ENCODE measurements at places on chromosomes 7 and 10.

DNA sequence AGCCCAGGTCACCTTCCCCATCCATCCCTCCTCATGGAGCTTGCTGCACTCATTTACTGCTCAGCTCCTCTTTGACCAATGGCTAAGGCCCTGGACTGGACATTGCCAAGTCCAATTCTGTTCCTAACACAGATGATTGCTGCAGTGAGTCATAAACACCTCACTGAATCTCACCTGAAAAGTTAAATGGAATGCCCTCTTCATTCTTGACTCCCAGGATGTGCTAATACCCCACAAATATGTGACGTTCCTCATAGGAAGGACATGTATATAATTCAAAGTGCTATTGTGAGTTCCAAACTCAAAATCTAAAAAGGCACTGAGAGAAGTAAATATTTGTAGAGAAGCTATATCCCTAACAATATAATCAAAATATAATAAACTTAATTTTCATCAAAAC lies 73.5 kb upstream of the DLX6 start:
- no peak for DNase-seq

DNA sequence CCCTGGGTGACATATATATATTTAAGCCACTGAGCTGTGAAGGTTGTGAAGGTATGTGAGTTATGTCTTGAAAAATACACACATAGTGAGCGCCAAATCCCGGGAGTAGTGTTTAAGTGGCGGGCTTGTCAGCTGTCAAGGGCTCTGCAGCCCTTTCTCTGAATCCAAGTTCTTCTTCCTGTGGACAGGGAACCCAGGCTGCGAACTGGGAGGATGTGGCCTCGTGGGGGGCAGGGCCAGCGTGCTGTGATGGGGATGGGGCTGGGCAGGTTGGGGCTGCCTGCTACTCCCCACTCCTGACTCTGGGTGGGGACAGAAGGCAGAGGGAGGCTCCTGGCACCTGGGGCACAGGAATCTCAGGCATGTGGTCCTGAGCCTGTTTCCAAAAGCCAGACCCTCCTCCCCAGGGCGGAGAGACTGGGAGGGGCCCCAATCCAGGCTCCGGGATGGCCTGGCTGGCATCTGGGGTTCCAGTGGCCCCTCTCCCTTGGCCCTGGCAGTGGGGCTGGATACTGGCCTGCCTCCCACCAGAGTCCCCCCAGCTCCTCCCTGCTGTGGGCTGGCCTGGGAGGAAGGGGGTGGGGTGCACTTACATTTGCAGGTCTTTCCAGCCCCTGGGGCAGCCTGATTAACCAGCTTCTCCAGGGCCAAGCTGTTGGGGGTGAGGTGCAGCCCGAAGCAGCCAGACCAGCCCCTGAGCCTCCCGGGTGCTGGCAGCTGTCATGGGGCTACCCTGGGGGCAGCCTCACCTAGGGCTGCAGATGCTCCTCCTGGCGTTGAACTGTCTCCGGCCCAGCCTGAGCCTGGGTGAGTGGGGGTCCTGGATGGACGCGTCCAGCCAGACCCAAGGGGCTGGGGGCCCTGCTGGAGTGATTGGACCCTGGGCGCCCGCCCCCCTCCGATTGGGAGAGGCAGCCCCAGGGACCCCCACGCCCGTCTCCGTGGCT lies at the start of gene UPK3B:
TSS of gene UPK3B (plus strand) at position 622 of the 947 bp plus-strand sequence. CDS start at position 723, 101 bp downstream.
- DNase-seq: no peak

GRCh38 chr10:52965938-52966401 lies 193.4 kb upstream of the MBL2 start:
- DNase-seq: no peak

GRCh38 chr7:140263277-140263676 lies 86.5 kb upstream of the KDM7A start:
- no peak for DNase-seq

DNA sequence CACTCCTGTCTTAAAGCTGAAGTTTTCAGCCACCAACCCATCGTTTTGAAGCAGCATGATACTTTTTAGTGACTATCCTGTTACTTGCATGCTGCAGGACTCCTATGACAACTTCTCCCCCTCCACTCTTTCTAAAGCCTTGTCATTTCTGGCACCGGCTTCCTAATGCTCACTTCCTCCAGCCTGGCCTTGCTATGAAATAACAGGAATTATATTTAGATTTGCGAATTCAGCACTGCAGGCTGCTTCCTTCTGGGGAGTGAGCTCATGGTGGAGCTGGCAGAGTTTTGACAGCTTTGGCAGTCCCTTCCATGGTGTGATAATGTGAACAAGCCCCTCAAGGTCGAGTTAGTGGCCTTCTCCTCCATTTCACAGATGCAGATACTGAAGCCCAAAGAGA lies 13.4 kb downstream of the BLNK start:
- no peak for DNase-seq

DNA sequence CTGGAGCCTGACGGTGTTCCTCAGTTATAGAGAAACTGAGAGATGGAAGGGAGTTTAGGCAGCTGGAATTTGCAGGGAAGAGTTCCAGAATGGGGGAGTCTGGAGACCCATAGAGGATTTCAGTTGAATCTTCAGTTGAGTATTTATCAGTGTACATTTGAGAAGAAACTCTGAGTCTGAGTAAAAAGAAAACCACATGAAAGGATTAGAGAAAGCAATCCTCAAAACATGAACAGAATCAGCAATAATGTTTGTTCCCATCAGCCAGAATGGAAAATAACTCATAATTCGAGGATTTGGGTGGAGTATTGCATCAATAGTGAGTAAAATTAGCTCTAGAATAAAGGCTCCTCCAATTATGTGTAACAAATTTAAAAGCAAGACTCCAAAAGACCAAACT lies 130.0 kb upstream of the AHR start:
- no peak for DNase-seq

- DNase-seq: no peak
These were observed 97.2 kb downstream of the COL13A1 start for GRCh38 chr10:69898941-69899340.

GRCh38 chr7:27151931-27152815 lies at the start of gene HOXA3:
Gene HOXA3, minus strand, starts transcription at chr7:27152583. Its CDS starts 41,943 bp downstream, at chr7:27110640.
- no peak for DNase-seq

DNA sequence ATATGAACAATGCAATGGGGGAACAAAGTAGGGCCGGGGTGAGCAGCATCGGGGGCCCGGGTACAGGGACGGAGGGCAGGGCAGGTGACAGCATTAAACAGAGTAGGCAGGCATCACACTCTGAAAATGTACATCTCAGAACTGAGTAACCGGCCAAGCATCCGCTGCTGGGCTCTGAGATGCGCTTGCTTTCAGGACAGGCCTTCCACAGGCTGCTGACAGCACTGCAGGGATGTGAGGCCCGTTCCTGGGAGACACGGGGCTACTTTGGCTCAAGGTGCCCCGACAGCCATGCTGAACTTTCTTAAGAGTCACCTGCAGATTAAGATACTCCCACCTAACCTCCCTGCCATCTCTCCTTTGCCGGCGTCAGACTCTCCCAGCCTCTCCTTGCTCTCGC lies 64.3 kb upstream of the FGFR2 start:
- no peak for DNase-seq

DNA sequence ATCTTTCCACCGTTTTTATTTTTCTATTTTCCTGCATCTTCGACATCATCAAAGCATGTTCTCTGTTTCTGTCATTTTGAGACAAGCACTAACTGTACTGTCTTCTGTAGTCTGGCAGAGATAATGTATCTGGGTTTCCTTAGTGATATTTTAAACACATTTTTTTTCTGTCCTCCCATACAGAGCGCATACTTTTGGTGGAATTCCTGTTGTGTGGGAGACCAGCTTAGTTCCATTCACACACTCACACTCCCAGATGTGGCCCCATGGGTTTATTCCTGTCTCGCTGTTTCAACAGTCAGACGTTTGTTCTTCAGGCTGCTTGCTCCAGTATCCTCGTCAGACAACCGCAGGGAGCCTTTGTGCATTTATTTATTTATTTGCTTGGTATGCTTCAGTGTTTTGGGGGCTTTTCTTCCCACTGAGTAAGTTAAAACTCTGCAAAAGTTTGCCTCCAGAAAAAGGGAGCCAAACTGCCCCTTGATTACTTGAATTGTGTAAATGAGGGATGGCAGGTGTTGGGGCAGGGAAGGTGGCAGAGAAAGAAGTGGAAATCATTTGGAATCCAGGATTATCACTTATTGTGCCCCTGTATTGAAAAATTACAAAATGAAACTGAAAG lies 456.8 kb upstream of the KLF6 start:
- DNase-seq: no peak

DNA sequence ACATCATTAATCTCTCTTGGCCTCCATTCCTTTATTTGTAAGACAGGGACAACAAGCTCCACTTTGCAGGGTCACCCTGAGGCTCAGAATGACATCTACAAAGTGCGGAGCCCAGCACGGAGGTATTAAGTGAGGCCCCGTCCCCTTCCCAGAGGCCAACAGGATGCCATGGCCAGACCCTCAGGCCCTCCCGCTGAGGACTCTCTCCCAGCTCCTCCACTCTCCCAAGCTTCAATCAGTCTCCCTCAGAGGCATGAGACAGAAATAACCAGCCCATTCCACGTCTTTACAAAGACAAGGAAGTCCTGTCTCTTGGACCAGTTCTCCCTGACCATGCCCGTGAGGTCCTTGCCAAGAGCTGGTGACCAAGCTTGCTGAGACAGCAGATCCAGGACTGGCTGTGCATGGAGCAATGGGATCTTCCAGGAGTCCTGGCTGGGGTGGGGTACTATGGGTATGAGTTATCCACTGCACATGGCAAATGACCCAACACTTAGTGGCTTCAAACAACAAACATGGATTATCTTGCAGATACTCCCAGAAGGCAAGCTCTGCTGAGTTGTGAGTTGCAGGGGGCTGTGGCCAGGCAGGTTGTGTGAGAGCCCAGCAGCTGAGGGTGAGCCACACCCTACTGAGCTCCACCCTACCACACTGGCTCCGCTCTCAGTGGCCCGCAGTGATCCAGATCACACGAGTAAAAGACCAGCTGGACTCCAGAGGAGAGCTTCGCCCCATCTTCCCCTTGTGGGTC lies 4.3 kb upstream of the PPIF start:
- DNase-seq: no peak

- no peak for DNase-seq
These were observed 30.0 kb downstream of the MYOF start for GRCh38 chr10:93452143-93452542.

GRCh38 chr10:85606401-85606800 lies 760.2 kb downstream of the GRID1 start:
- no peak for DNase-seq

GRCh38 chr7:95766086-95766485 lies 6.3 kb upstream of the DYNC1I1 start:
- DNase-seq: no peak

DNA sequence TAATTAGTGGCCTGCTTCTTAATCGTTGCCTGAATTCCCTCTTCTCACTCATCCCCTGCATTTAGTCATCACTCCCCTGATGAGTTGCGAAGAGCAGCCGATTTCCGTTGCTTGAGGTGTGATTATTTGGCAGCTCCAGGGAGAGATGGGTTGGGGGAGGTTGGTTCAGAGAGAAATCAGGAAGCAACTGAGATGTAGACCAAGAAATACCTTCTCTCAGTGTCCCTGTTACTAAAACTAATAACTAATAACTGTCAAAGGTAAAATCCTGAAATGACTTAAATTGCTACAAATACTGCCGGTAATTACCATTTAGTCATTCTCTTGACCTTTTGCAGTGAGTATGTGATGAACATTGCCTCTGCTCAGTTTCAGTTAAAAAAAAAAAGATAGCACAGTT lies 76.9 kb downstream of the ELMO1 start:
- DNase-seq: no peak
